Smooth muscle cell of the brain vasculature (primary cell): ENCODE measurements at places on chromosomes 16 and 17.

DNA sequence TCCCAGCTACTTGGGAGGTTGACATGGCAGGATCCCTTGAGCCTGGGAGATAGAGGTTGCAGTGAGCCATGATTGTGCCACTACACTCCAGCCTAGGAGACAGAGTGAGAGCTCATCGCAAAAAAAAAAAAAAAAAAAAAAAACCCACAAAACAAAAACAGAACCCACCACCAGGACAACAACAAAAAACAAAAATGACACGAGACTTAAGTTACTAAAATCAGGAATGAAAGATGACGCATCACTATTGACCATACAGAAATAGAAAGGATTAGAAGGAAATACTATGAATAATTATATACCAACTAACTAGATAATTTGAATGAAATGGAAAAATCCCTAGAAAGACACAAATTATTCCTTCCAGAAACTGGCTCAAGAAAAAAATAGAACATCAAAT lies 432.4 kb upstream of the PMFBP1 start:
- no peak for DNase-seq

- DNase-seq, result no peak
These were observed 31.4 kb downstream of the ACTG1 start for GRCh38 chr17:81481073-81481799.

GRCh38 chr17:37399265-37399803 lies 7.3 kb downstream of the ACACA start:
- DNase-seq, result no peak

- DNase-seq, result no peak
These were observed 28.6 kb upstream of the SPNS3 start for GRCh38 chr17:4405038-4405669.

DNA sequence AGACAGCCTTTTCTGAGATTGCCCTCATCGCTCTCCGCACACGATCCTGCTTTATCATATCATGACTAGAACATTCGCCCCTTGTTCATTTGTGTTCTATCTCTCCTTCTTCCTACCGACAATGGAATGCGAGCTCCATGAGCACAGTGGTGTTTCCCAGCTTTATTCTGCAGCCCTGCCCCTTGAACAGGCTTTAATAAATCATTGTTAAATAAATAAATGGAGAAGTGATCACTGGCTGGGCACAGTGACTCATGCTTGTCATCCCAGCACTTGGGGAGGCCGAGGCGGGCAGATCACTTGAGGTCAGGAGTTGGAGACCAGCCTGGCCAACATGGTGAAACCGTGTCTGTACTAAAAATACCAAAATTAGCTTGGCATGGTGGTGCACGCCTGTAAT lies 1063.3 kb upstream of the EEF2KMT start:
- DNase-seq, result no peak
